NCI-H774 (cell line): ENCODE measurements at places on chromosomes 3 and 15.

DNA sequence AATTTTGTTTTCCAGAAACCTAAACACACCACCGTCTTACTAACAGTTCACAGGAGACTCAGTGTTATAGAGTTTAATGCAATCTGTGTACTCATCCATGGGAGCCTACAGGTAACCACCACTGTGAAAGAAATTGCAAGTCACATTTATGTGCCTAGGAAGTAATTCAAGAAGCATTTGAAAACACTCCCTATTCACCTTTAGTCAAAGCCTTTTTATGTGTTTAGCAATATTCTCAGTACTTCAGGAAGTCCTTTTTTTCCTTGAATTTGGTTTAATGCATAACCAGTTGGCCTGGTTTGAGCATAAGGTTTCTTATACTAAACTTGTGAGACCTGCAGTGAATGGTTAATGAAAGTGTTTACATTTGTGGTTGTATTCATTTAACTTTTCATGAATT lies 346.1 kb downstream of the CHST2 start:
- no peak for DNase-seq

DNA sequence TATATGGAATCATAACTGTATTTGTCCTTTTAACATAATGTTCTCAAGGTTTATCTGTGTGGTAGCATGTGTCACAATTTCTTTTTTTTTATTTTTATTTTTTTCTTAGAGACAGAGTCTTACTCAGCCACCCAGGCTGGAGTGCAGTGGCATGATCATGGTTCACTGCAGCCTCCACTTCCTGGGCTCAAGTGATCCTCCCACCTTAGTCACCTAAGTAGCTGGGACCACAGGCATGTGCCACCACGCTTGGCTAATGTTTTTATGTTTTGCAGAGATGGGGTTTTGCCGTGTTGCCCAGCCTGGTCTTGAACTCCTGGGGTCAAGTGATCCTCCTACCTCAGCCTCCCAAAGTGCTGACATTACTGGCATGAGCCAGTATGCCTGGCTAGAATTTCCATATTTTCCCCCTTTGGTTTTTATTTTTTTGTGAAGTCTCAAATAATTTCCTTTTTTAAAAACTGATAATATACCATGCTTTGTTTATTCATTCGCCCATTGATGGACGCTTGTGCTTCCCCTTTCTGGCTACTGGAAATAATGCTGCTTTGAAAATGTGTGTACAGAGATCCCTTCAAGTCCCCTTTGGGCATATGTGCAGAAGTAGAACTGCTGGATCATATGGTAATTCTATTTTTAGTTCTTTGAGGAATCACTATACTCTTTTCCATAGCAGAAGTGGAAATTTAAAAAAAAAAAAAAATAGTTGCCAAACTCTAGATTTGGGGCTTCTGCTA lies 28.4 kb downstream of the TMEM40 start:
- DNase-seq, result no peak

GRCh38 chr15:45435124-45435903 lies 57.0 kb upstream of the GATM start:
- no peak for DNase-seq

- no peak for DNase-seq
Observed at GRCh38 chr3:72347819-72348319, 500.4 kb downstream of the SHQ1 start.

DNA sequence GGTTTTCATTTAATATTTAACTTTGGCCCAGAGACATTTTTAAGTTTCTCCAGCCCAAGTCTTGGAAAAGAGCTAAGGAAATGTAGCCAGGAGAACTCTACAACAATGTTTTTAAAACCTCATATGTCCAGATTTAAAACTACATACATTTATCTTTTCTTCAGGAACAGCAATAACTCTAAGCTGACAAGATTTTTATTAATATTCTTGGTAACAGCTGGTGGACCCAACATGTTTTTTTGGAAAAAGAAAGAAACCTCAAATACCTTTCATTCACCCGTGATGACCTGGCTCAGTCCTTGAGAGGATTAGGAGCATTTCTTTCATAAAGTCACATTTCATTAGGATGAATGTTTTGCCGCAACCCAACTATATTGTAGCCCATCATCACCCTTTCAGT lies 50.4 kb upstream of the CMSS1 start:
- no peak for DNase-seq

DNA sequence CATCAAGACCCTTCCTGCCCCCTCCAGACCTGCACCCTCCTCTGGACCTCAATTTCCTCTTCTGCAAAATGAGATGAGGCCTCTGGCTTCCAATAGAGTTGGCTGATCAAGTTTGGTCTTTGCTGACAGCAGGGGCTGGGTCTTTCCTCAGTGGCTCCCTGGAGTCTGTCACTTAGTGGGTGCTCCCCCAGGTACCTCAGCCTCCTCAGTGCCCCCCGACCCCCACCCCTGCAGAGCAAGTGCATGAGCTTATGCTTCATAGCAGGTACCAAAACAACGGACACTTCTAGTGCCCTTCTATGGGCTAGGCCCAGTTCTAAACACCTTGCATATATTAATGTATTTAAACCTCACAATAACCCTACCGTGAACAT lies 6.9 kb upstream of the PLXND1 start:
- no peak for DNase-seq

DNA sequence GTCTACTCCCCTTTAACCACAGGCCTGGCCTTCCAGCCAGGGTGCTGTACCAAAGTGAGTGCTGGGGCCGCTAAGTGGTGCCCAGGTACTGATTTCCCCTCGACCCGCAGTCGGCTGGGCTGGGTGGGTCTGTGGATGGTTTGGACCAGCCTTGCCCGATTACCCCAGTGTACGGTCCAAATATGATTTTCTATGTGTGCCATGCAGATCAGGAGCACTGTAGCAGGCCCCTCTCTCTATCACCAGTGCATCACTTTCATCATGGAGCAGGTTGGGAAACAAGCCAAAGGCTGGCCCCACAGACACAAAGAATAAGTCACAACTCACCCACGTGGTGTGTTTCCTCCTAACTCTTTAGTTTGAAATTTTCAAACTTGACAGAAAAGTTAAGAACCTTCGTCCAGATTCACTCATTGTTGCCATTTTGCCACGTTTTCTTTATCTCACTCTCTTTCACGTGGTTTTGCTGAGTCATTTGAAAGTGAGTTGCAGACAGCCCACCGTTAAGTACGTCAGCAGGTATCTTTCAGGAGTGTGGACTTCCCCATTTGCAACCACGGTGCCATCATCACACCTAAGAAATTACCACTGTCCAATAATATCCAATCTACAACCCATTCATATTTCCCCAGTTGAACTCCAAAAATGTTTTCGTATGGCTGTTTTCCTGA lies 37.0 kb downstream of the ZNF710 start:
- no peak for DNase-seq

GRCh38 chr3:177529716-177530335 lies 332.5 kb upstream of the TBL1XR1 start:
- DNase-seq, result no peak

GRCh38 chr3:18843983-18844382 lies 304.3 kb upstream of the KCNH8 start:
- no peak for DNase-seq
